ENCODE measurements at places on chromosomes 3 and 15. TPM values are rescaled to one million over a fixed set of nuclear protein-coding genes. Genes with fewer than 3 reads are reported as not detected.

GRCh38 chr15:73318463-73319351, 50.1 kb downstream of the HCN4 start:
- peaks cover 13% of the 10 kb centered on the region for H3K27me3 ChIP-seq
- H3K36me3 ChIP-seq, result no peaks in the 10 kb centered on the region
- H3K4me1 ChIP-seq, result peaks cover 5% of the 10 kb centered on the region
- H3K4me3 ChIP-seq, result no peak overlapping the region
- H3K27ac ChIP-seq, result no peak overlapping the region

- H3K4me1 ChIP-seq, result peaks cover 8% of the 10 kb centered on the region
- H3K27ac ChIP-seq, result no peak overlapping the region
- no peak for DNase-seq
- no peak overlapping the region for H3K4me3 ChIP-seq
- H3K27me3 ChIP-seq, result no peaks in the 10 kb centered on the region
These were observed 779.4 kb downstream of the TUSC7 start for GRCh38 chr3:117488983-117489382.

- no peaks in the 10 kb centered on the region for H3K27me3 ChIP-seq
- H3K4me3 ChIP-seq, result no peak overlapping the region
- peaks cover 20% of the 10 kb centered on the region for H3K36me3 ChIP-seq
- no peaks in the 10 kb centered on the region for H3K4me1 ChIP-seq
These were observed 80.1 kb downstream of the BTD start for GRCh38 chr3:15681668-15682067.

DNA sequence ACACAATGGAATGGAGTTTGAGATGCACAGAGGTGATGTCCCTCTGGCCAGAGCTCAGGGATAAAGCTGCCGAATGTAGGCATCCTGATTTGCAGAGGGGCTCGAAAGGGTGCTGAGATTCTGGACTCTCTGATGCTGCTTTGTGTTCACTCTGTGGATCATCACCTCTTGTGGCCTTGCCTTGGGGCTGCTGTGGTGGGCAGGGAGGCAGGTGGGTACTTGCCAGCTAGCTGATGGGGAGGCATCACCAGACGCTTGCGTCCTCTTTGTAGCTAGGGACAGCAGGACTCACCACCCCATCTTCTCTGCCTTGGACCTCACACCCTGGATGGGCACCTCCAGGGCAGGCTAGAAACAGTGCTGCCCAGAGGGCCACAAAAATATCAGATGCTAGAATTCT, 14.6 kb upstream of the RASGRF1 start:
- peaks cover 81% of the 10 kb centered on the region for H3K27me3 ChIP-seq
- DNase-seq, result no peak
- H3K36me3 ChIP-seq, result no peaks in the 10 kb centered on the region

DNA sequence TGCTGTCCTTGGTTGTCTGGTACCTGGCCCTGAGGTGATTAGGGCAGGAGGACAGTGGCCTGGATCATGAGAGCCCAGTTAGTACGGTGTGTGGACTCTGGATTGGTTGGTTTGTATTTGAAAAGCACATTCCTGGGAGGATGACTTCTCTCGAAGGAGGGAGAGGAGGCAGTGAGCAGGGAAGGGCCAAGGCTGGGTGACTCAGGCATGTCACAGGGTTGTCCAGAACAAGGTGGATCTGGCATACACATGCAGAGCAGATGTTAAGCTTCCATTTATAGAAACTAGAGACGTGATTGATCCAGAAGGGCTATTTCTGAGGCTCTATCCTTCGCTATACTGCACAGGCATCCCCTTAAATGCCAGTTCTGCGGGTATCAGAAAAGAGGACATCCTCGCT, 34.4 kb downstream of the FAM240A start:
- no peak overlapping the region for H3K27ac ChIP-seq
- H3K27me3 ChIP-seq, result peaks cover 2% of the 10 kb centered on the region
- no peak overlapping the region for H3K4me3 ChIP-seq
- no peak for DNase-seq
- no peaks in the 10 kb centered on the region for H3K4me1 ChIP-seq

DNA sequence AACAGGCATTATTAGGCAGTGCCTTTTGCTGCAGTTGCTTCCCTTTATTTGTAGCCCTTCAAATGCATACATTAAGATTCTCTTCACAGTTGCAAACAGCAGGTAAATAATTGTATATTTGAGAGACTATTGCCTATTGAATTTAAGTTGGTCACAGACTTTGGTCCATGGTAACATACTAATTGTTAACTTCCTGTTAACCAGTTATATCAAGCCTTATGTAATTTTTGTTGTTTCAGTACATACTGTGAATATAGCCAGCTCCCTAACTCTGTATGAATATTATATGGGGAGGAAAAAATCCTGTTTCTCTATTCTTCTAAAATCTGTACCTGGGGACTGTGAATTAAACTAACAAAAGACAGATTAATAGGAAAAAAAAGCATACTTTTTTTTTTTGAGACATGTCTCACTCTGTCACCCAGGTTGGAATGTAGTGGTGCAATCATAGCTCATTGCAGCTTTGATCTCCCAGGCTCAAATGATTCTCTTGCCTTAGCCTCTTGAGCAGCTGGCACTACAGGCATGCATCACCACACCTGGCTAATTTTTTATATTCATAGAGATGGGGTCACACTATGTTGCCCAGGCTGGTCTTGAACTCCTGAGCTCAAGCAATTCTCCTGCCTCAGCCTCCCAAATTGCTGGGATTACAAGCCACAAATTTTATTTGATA, 53.2 kb downstream of the CHL1 start:
- no peak for DNase-seq
- H3K27ac ChIP-seq, result no peak overlapping the region
- H3K36me3 ChIP-seq, result no peaks in the 10 kb centered on the region
- no peak overlapping the region for H3K4me3 ChIP-seq

The NTRK3 gene
- 2.9 TPM for total RNA-seq

The FEZF2 gene
- not detected for total RNA-seq
